ENCODE measurements at places on chromosomes 1 and 21.

DNA sequence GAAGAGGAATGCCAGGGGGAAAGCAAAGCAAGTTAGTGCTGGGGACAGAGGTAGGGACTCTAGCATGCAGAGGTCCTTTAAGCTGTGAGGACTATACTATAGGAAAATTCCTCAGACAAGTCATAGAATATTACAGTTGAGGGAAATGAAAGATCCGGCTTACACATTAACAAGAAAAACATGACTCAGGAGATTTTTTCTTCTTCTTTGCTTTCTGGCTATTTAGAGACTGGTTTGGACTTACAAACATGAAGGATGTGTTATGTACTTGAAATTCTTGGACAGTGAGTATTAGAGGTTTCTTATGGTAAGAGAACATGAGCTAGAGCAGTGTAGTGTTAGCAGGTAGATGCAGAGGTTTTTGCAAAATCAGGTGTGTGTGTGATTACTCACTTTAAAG, 24.9 kb downstream of the USP25 start:
- no peaks in the 10 kb centered on the region for H3K27me3 ChIP-seq
- no peak overlapping the region for H3K27ac ChIP-seq
- H3K4me3 ChIP-seq, result no peak overlapping the region
- H3K36me3 ChIP-seq, result peaks cover 4% of the 10 kb centered on the region
- DNase-seq, result no peak

GRCh38 chr1:54403405-54403804, 2.8 kb downstream of the SSBP3 start:
- peaks cover 53% of the 10 kb centered on the region for H3K4me1 ChIP-seq
- no peak for DNase-seq
- peak overlapping the region; percentile 92 for H3K4me3 ChIP-seq

DNA sequence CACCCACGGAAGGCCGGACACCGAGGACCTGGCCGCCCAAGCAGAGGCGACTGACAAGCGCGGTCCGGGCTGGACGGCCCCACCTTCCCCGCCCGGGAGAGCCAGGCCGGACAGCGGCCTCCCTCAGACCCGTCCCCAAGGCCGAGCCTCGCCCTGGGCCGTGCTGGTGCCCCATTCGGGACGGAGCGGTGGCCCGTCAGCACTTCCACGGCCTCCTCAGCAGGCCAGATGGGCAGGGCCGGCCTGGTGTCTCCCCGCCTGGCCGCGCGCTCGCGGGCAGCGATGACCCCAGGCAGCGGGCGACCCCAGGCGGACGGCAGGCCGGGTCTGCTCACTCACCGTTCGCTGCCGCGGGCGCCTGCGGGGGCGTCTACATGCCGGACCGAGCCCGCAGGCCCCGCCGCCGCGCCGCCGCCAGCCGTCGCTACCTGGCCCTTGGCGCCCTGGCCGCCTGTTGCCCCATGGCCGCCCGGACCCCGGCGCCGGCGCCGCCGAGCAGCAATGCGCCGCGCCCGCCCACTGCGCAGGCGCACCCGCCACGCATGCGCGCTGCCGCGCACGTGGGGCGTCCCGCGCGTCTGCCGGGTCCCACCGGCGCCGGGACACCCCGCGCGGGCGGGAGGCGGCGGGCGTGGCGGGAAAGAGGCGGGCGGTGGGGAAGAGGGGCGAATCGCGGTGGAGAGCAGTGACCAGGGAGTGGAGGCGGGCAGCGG, at the start of gene NADK:
TSS of gene NADK (minus strand) at position 521 of the 713 bp plus-strand sequence. CDS start 13,064 bp downstream, outside the sequence.
- peaks cover 16% of the 10 kb centered on the region for H3K4me1 ChIP-seq
- H3K27me3 ChIP-seq, result no peaks in the 10 kb centered on the region
- H3K36me3 ChIP-seq, result no peaks in the 10 kb centered on the region

GRCh38 chr1:97094247-97094972, 372.8 kb downstream of the PTBP2 start:
- H3K4me3 ChIP-seq, result no peak overlapping the region
- H3K36me3 ChIP-seq, result peaks cover 5% of the 10 kb centered on the region
- no peaks in the 10 kb centered on the region for H3K4me1 ChIP-seq

DNA sequence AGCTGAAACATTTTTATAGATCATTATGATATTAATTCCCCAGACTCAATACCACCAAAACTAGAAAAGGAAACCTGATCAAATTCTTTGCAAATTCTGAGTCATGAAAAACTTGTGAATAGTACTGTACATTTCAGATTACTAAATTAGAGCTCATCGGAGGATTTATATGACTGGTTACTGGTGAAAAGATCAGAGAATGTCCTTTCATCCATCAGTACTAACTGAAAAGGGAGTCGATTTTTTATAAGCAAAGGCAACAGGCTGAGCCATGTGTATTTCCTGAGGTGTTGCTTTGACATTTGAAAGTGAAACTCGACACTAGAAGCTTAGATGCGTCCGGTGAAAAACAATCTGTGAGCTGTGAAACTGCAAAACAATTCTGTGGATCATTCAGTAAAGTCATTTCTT, 155.7 kb downstream of the TNFSF18 start:
- no peak overlapping the region for H3K4me3 ChIP-seq
- peak; percentile 65 for DNase-seq
- peak overlapping the region; percentile 38 for H3K27ac ChIP-seq
- no peaks in the 10 kb centered on the region for H3K36me3 ChIP-seq
- peaks cover 7% of the 10 kb centered on the region for H3K4me1 ChIP-seq

GRCh38 chr21:15935530-15935929, 205.7 kb downstream of the USP25 start:
- H3K27ac ChIP-seq, result no peak overlapping the region
- no peaks in the 10 kb centered on the region for H3K4me1 ChIP-seq
- no peak for DNase-seq
- no peak overlapping the region for H3K4me3 ChIP-seq
- H3K36me3 ChIP-seq, result no peaks in the 10 kb centered on the region

DNA sequence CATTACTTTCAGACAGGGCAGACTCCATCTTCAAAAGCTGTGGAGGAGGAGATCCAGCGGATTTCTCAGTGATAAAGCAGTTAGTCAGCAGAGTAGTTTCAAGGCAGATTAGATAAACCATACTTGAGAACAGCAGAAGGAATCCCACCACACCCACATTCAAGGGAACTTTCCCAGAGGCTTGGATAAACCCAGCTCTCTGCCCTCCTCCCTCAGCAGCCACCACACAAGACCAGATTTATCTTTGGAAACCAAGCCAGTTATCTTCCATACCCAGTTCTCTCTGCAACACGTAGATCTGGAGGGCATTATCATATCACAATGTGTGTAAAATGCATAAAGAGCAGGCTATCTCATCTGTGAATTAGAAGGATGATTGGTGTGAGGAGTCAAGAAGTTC, 40.2 kb downstream of the GFI1 start:
- H3K27me3 ChIP-seq, result no peaks in the 10 kb centered on the region
- DNase-seq, result peak; percentile 39
- H3K4me3 ChIP-seq, result no peak overlapping the region
- peaks cover 2% of the 10 kb centered on the region for H3K4me1 ChIP-seq
- no peak overlapping the region for H3K27ac ChIP-seq

GRCh38 chr1:172241540-172241939, 178.9 kb upstream of the C1orf105 start:
- no peak overlapping the region for H3K4me3 ChIP-seq
- no peaks in the 10 kb centered on the region for H3K4me1 ChIP-seq
- H3K27me3 ChIP-seq, result no peaks in the 10 kb centered on the region
- no peaks in the 10 kb centered on the region for H3K36me3 ChIP-seq
- no peak overlapping the region for H3K27ac ChIP-seq

DNA sequence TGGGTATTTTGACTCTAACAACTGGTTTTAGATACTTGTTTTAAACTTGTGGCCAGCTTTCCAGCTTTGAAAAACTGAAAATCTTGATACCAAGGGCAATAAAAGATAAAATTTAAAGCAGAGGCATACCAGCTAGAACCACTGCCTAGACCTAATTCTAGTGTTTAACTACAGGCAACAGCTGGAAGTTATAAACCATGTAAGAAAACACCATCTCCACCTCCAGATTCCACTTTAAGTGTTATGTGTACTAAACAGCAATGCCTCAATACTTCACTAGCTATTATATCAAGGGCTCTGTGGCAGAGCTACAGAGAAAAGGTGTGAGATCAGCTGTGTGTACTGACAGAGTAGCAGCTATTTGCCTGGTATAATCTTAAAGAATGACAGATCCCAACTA, 69.5 kb downstream of the LPAR3 start:
- no peak overlapping the region for H3K27ac ChIP-seq
- no peaks in the 10 kb centered on the region for H3K27me3 ChIP-seq
- DNase-seq, result no peak
- H3K4me3 ChIP-seq, result no peak overlapping the region
- no peaks in the 10 kb centered on the region for H3K4me1 ChIP-seq
- no peaks in the 10 kb centered on the region for H3K36me3 ChIP-seq

GRCh38 chr1:34405266-34405959, 228.7 kb downstream of the C1orf94 start:
- no peak overlapping the region for H3K27ac ChIP-seq
- no peaks in the 10 kb centered on the region for H3K4me1 ChIP-seq
- H3K4me3 ChIP-seq, result no peak overlapping the region
- no peaks in the 10 kb centered on the region for H3K36me3 ChIP-seq
- DNase-seq, result no peak

GRCh38 chr1:219812086-219812485, 116.3 kb downstream of the SLC30A10 start:
- H3K4me3 ChIP-seq, result no peak overlapping the region
- no peaks in the 10 kb centered on the region for H3K4me1 ChIP-seq
- H3K36me3 ChIP-seq, result no peaks in the 10 kb centered on the region
- no peak overlapping the region for H3K27ac ChIP-seq
- H3K27me3 ChIP-seq, result peaks cover 36% of the 10 kb centered on the region

DNA sequence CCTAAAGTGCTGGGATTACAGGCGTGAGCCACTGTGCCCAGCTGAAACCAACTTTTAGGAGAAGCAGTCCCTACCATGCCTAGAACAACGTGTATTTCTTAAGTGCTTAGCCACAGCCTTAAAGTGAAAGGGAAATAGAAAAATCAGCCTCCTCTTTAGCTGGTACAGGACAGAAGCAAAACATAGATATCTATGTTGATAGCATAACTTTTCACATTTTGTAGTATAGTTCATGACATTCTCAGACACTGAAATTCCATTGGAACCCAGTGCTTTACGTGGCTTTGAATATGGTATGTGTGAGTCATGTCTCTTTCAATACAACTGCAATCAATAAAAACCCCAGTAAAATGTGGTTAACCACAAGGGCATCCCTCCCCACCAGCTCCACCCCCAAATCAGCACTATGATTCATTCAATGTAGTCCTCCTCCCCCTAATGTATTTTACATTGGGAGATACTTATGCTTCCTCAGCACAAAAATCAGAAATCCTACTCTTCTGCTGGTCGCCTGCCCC, 32.1 kb downstream of the TGFB2 start:
- H3K27ac ChIP-seq, result no peak overlapping the region
- peaks cover 22% of the 10 kb centered on the region for H3K27me3 ChIP-seq
- no peaks in the 10 kb centered on the region for H3K4me1 ChIP-seq
- DNase-seq, result peak; percentile 80

GRCh38 chr1:37323486-37324377, 150.6 kb upstream of the ZC3H12A start:
- DNase-seq, result peak; percentile 3
- H3K27ac ChIP-seq, result no peak overlapping the region
- H3K27me3 ChIP-seq, result peaks cover 66% of the 10 kb centered on the region
- H3K4me1 ChIP-seq, result no peaks in the 10 kb centered on the region
- H3K36me3 ChIP-seq, result no peaks in the 10 kb centered on the region

- H3K4me1 ChIP-seq, result no peaks in the 10 kb centered on the region
- no peak for DNase-seq
- H3K4me3 ChIP-seq, result no peak overlapping the region
- no peaks in the 10 kb centered on the region for H3K27me3 ChIP-seq
- no peak overlapping the region for H3K27ac ChIP-seq
Measured at GRCh38 chr1:23736437-23737134, 6.7 kb upstream of the ELOA start.

DNA sequence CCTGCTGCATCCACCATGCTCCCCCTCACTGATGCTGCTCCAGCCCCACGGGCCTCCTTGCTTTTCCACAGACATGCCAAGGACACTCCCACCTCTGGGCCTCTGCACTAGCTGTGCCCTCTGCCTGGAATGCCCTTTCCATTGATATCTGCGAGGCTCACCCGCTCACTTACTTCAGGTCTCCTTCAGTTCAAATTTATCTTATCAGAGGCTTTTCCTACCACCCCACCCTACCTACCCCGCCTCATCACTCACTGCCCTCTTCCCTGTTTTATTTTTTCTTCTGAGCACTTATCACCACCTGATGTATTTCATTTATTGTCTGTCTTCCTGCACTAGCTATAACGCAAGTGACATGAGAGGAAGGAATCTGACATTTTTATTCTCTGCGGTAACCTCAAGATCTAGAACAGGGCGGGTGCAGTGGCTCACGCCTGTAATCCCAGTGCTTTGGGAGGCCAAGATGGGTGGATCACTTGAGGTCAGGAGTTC, 7.0 kb downstream of the HSPG2 start:
- H3K4me1 ChIP-seq, result no peaks in the 10 kb centered on the region
- H3K4me3 ChIP-seq, result no peak overlapping the region
- H3K36me3 ChIP-seq, result no peaks in the 10 kb centered on the region
- no peaks in the 10 kb centered on the region for H3K27me3 ChIP-seq
- DNase-seq, result no peak
- no peak overlapping the region for H3K27ac ChIP-seq

- H3K4me3 ChIP-seq, result peak overlapping the region; percentile 28
- H3K27ac ChIP-seq, result no peak overlapping the region
- peaks cover 20% of the 10 kb centered on the region for H3K27me3 ChIP-seq
- peaks cover 39% of the 10 kb centered on the region for H3K4me1 ChIP-seq
- no peaks in the 10 kb centered on the region for H3K36me3 ChIP-seq
- no peak for DNase-seq
Measured at GRCh38 chr1:925561-926421, 2.1 kb downstream of the SAMD11 start.

DNA sequence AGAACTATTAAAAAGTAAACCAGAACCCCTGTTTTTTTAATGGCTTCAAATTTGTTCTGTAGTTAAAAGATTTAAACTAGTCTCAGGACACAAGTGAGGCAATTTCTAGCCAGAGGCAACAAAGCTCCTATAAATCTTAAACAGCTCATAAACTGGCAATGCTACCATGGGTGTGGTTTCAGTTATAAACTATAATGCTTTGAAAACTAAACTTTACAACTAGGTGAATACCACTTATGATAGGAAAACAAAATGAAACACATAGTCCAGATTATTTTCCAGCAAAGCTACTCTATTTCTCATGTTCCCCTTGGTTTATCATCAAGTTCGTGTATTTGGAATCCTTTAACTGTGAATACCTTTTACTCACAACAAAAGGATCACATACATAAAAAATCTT, 282.5 kb downstream of the VAV3 start:
- H3K27ac ChIP-seq, result no peak overlapping the region
- H3K4me3 ChIP-seq, result no peak overlapping the region
- no peak for DNase-seq
- peaks cover 8% of the 10 kb centered on the region for H3K36me3 ChIP-seq
- H3K4me1 ChIP-seq, result no peaks in the 10 kb centered on the region

GRCh38 chr1:246773213-246773641, 49.0 kb downstream of the SCCPDH start:
- no peaks in the 10 kb centered on the region for H3K27me3 ChIP-seq
- H3K4me1 ChIP-seq, result no peaks in the 10 kb centered on the region

DNA sequence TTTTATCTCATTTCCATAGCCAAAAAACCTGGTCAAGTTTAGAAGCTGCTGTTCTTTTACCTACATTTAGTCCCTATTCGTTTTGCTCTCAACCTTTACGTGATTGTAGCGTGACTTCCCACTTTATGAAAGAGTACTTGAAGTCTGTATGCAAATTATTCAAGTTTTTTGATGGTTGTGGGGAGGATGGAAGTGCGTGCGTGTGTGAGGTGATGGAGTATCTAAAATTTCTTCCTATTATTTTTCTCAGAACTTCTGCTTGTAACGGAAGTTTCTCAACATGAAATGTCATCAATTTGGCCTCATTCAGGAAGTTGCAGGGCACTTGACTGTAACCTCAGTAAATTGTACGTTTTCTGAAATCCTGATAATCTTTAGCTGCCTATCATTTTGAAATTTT, 64.0 kb downstream of the SAMSN1 start:
- H3K4me3 ChIP-seq, result peak overlapping the region; percentile 26
- no peak overlapping the region for H3K27ac ChIP-seq
- H3K4me1 ChIP-seq, result peaks cover 58% of the 10 kb centered on the region
- no peaks in the 10 kb centered on the region for H3K27me3 ChIP-seq
- peaks cover 5% of the 10 kb centered on the region for H3K36me3 ChIP-seq
